Astrocyte (in vitro differentiated cells and primary cell): ENCODE measurements at places on chromosomes 13 and 19. TPM values are rescaled to one million over a fixed set of nuclear protein-coding genes. Genes with fewer than 3 reads are reported as not detected.

CAPN12 gene
- total RNA-seq, result 4.6 and 6.0 TPM in 2 replicates

LIG4 gene
- 14.8 and 15.5 TPM in 2 replicates for total RNA-seq

IZUMO4 gene
- 5.6 and 5.8 TPM in 2 replicates for total RNA-seq

CCDC70 gene
- total RNA-seq, result not detected in 2 replicates

ZNF772 gene
- total RNA-seq, result 13.8 and 14.5 TPM in 2 replicates

ZNF667 gene
- 0.50 and 0.64 TPM in 2 replicates for total RNA-seq
